Glomerular endothelial cell (primary cell): ENCODE measurements at places on chromosomes 5 and 9. TPM values are rescaled to one million over a fixed set of nuclear protein-coding genes. Genes with fewer than 3 reads are reported as not detected.

Gene SLC36A3
- total RNA-seq, result not detected in 2 replicates

Gene NUDT12
- total RNA-seq, result 3.0 and 5.9 TPM in 2 replicates

Gene SH3TC2
- total RNA-seq, result 2.5 and 3.6 TPM in 2 replicates

Gene OR1Q1
- total RNA-seq, result not detected in 2 replicates

Gene IRX1
- 0.06 TPM in 1 of 2 replicates, not detected in the other for total RNA-seq

Gene GRIN1
- not detected in 2 replicates for total RNA-seq

Gene PTGES
- total RNA-seq, result 1.1 TPM in 1 of 2 replicates, not detected in the other

Gene RAD17
- 13.5 and 15.6 TPM in 2 replicates for total RNA-seq

Gene FOXI1
- not detected in 2 replicates for total RNA-seq

Gene DYNC2I2
- 55.0 and 71.9 TPM in 2 replicates for total RNA-seq

Gene HTR1A
- total RNA-seq, result not detected in 2 replicates

Gene SNX30
- total RNA-seq, result 6.6 and 10.7 TPM in 2 replicates

Gene LCN10
- total RNA-seq, result not detected in 2 replicates

Gene IFNK
- not detected in 2 replicates for total RNA-seq

Gene SV2C
- not detected in 2 replicates for total RNA-seq

Gene FOXD4L4
- total RNA-seq, result 0.53 TPM in 1 of 2 replicates, not detected in the other

Gene CA9
- 0.15 TPM in 1 of 2 replicates, not detected in the other for total RNA-seq

Gene PDE6A
- total RNA-seq, result not detected in 2 replicates
